ENCODE measurements at places on chromosomes 12 and 14. TPM values are rescaled to one million over a fixed set of nuclear protein-coding genes. Genes with fewer than 3 reads are reported as not detected.

DNA sequence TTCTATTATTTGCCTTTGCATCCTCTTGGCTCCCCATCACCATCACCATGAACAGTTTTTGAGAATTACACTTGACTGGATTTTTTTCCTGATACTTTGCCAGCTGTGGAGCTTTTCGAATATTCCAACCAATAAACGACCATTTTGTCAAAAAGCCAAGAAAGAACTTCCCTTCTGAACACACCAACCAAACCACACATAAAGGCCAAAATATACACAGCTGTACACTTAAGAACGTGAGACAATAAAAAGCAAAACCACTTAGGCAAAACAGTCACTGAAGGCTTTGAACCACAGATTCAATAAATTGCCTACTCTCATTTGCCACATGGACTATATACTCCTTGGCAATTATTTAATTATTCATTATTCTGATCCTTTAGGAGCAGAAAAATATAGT is 1.1 kb downstream of the C14orf93 start:
- peak overlapping the region; percentile 87 for H3K27ac ChIP-seq
- H3K27me3 ChIP-seq: no peaks in the 10 kb centered on the region
- no peak overlapping the region for H3K4me3 ChIP-seq

GRCh38 chr14:63393012-63393411 is 74.3 kb upstream of the GPHB5 start:
- peaks cover 14% of the 10 kb centered on the region for H3K4me1 ChIP-seq
- no peak overlapping the region for H3K27ac ChIP-seq
- H3K4me3 ChIP-seq: no peak overlapping the region
- DNase-seq: no peak

DNA sequence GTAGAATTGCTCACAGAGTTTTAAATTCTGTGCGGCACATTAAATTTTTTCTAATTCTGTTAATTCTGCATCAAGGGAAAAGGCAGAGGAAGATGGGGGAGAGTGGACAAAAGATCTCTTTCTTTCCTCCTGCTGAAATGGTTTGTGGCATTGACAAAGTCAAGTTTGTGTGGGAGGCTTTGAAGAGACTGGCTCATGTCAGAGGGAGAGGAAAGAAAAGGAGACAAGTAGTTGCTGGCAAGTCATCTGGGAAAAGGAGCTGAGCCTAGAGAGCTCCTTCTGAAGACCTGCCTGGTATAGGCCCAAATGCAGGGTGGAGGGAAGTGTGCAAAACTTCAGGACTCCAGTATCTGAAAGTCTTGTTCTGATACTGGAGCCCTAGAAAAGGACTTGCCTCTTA is 36.3 kb downstream of the TTLL5 start:
- no peaks in the 10 kb centered on the region for H3K4me1 ChIP-seq
- H3K27me3 ChIP-seq: no peaks in the 10 kb centered on the region
- no peak overlapping the region for H3K4me3 ChIP-seq
- H3K36me3 ChIP-seq: peaks cover 17% of the 10 kb centered on the region
- H3K27ac ChIP-seq: no peak overlapping the region

- no peaks in the 10 kb centered on the region for H3K27me3 ChIP-seq
- peak; percentile 38 for DNase-seq
- H3K36me3 ChIP-seq: no peaks in the 10 kb centered on the region
- H3K4me3 ChIP-seq: no peak overlapping the region
These were observed 114.8 kb downstream of the MON2 start for GRCh38 chr12:62581288-62582064.

CCDC38 gene
- 0.27 TPM for total RNA-seq

- peak overlapping the region; percentile 78 for H3K27ac ChIP-seq
- H3K36me3 ChIP-seq: no peaks in the 10 kb centered on the region
- H3K4me3 ChIP-seq: peak overlapping the region; percentile 71
- H3K4me1 ChIP-seq: peaks cover 53% of the 10 kb centered on the region
- no peaks in the 10 kb centered on the region for H3K27me3 ChIP-seq
- no peak for DNase-seq
These were observed 1.5 kb downstream of the CORO1C start for GRCh38 chr12:108729612-108730364.

DNA sequence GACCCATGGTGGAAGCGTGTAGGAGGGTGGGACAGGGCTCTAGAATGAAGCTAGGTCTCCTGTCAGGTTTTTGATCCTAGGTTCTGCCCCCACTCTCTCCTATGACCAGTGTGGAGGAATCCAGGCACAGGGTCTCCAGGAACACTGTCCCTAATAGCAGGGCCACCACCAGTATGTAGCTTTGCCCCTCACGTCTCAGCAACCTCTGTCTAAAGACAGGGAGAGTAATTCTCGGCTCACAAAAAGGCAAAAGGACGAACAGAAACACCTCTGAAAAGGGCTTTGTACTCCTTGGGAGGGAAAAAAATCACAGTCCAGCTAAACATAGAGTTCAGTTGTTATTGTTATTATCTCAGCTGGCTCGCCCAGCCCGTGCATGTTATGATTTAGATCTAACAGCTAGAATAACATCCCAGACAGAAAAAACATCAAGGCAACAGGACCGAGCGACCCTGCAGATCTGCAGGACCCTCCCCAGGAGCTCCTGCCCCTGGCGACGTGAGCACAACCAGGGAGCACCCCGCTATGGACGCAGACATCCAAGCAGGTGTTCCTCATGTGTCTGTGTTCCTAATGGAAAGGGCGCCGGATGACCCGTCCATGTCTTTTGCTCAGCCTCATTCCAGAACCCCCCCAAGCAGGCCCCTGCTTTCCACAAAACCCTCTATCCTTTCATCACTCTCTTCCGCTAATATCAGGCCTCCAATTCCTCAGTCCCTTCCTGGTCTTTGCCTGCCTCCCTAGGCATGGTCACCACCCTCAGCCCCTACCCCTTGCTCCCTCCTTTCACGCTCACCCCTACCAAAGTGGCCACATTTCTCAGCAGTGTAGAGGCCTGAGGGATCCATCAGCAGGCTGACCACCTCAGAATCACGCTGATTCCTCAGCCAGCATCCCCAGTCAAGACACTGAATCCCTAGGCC is 14.2 kb upstream of the SLC6A12 start:
- no peak overlapping the region for H3K27ac ChIP-seq
- no peak overlapping the region for H3K4me3 ChIP-seq
- H3K27me3 ChIP-seq: 0 out of 2 replicates have a peak, but pooled peaks cover 5% of the 10 kb centered on the region
- H3K36me3 ChIP-seq: no peaks in the 10 kb centered on the region
- no peak for DNase-seq

- DNase-seq: no peak
- no peaks in the 10 kb centered on the region for H3K36me3 ChIP-seq
- H3K27ac ChIP-seq: no peak overlapping the region
These were observed 218.5 kb downstream of the NUAK1 start for GRCh38 chr12:105920161-105920684.

DNA sequence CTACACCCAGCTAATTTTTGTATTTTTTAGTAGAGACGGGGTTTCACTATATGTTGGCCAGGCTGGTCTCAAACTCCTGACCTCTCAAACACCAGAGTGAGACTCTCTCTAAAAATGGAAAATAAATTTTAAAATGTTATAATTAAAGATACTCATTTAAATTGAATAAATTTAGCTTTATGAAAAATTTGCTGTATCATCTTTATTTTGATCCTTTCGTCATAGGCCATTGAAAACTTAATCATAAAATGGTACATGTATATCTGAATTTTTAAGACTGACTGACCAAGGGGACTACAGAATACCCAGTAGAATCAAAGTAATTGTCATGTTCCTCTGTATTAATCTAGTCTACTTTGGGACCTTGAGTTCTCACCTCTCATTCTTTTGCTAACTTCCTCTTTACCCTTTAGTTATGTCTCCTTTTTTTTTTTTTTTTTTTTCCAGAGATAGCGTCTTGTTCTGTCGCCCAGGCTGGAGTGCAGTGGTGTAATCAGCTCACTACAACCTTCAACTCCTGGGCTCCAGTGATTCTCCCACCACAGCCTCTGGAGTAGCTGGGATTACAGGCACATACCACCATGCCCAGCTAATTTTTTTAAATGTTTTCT is 9.5 kb downstream of the RAB5B start:
- H3K4me1 ChIP-seq: peaks cover 16% of the 10 kb centered on the region
- no peak overlapping the region for H3K4me3 ChIP-seq
- H3K36me3 ChIP-seq: peaks cover 10% of the 10 kb centered on the region
- H3K27ac ChIP-seq: no peak overlapping the region

DNA sequence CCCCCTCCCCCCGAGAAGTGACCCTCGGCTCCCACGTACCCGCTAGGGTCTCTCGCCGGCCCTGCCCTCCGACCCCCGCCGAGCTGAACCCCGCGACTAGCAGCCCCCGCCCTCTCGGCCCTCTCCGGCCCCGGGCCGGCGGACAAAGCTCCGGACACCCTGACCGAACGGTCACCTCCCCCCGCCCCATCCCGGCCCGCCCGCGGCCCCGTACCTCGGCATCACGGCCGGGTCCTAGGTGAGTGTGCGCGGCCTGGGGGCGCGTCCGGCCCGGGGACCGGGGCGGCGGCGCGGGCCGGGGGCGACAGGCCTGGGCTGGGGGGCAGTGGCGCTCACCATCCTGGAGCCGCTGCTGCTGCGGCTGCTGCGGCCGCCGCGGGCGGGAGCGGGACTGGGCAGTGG is at the start of gene FIGNL2:
FIGNL2 (minus strand) TSS at position 393 of the 402 bp plus-strand sequence. CDS start 26,305 bp downstream, outside the sequence.
- peak within 1 kb of the TSS; percentile 41 for H3K4me3 ChIP-seq
- no peak for DNase-seq
- H3K27me3 ChIP-seq: no peaks in the 10 kb centered on the region
- no peaks in the 10 kb centered on the region for H3K36me3 ChIP-seq

DNA sequence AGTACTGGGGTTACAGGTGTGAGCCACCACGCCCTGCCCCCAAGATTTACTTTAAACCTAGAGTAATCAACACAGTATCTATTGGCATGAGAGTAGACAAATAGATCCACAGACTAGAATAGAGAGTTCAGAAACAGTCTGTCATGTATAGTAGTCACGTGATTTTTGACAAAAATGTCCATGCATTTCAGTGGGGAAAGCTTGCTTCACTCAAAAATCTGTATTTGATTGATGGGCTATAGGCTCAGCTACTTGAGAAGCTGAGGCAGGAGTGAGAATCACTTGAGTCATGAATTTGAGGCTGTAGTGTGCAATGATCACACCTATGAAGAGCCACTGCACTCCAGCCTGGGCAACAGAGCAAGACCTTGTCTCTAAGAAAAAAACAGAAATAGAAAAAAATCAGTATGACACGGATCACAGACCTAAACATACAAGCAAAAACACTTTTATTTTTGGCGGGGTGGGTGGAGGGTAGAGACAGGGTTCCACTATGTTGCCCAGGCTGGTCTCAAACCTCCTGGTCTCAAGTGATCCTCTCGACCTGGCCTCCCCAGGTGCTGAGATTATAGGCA is 7.6 kb upstream of the ORAI1 start:
- H3K27ac ChIP-seq: no peak overlapping the region
- peaks cover 19% of the 10 kb centered on the region for H3K4me1 ChIP-seq
- no peak for DNase-seq
- H3K27me3 ChIP-seq: no peaks in the 10 kb centered on the region
- no peak overlapping the region for H3K4me3 ChIP-seq
- H3K36me3 ChIP-seq: no peaks in the 10 kb centered on the region

DNA sequence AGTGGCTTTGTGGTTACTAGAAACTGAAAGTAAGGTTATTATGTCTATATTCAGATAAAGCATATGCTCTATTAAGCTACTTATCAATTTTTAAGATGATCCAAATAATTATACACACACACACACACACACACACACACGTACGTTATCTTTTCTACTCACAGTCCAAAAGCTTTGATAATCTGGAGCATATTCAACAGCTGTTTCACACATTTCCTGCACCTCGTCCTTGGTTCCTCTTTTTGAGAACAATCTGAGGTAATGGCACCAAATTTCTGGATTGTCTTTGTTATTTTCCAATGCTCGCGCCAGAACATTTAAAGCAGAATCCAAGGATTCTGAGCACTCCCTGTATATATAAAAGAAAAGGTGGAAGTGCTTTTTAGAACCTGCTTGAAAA is 37.5 kb downstream of the ZFC3H1 start:
- no peaks in the 10 kb centered on the region for H3K4me1 ChIP-seq
- no peak overlapping the region for H3K27ac ChIP-seq
- peaks cover 68% of the 10 kb centered on the region for H3K36me3 ChIP-seq
- H3K27me3 ChIP-seq: no peaks in the 10 kb centered on the region
- H3K4me3 ChIP-seq: no peak overlapping the region

DNA sequence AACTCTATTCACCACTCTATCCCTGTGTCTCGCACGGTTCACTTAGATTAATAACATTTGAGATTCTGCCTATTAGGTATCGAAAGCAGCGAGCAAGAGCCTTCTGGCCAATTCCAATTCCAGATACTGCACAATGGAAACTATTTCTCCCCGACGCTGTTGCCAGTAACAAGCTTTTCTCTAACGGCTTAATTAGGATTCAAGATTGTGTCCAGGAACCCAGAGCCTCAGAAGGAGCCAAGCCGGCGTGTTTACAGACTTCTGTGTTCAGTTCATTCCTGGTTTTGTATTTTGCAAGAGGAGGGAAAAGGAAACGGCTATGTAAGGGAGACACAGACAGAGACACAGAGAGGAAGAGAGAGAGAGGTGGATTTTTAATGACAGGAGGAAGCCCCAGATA is 185.6 kb downstream of the DICER1 start:
- H3K27me3 ChIP-seq: peaks cover 16% of the 10 kb centered on the region
- H3K27ac ChIP-seq: no peak overlapping the region
- no peak for DNase-seq
- H3K4me1 ChIP-seq: no peaks in the 10 kb centered on the region
- H3K36me3 ChIP-seq: no peaks in the 10 kb centered on the region

DNA sequence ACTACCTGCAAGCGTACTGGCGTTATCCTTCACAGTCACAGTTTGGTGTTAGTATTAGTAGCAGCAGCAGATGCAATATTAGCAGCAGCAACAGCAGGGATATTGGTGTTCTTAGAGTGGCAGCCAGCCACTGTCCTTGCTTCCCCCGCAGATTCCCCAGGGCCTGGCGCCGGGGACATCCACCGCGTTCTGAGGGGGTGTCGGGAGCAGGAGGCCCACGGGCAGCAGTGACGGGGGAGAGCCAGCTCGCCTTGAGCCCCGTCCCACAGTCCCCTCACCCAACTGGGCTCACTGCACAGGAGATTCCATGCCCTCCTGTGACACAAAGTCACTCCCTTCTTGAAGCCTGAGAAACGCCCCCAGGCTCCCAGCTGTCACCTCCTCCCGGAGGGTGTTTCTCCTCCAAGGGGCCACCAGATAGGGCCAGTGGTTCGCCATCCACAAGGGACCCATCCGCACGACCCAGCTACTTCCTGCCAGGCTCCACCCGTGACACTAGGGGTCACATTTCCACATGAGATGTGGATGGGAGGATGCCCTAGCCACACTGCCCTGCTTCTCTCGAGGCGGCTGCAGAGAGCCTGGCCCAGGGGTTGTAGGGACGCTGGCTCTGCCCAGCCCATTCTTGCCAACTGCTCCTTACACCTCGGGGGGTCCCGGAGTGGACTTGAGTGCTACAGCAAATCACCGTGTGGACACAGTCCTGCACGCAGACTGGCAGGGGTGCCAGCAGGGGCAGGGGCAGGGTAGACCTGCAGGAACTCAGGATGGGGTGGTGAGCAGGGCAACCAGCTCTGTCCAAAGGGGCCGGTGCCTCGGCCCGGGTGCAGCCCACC is 123.1 kb downstream of the PIWIL1 start:
- H3K27ac ChIP-seq: no peak overlapping the region
- H3K27me3 ChIP-seq: no peaks in the 10 kb centered on the region
- H3K36me3 ChIP-seq: no peaks in the 10 kb centered on the region
- H3K4me1 ChIP-seq: no peaks in the 10 kb centered on the region
- DNase-seq: no peak

Measured in HCT116 (cell line).